ACHN (cell line): ENCODE measurements at places on chromosomes 1 and 21.

- peak; percentile 99 for DNase-seq
These were observed 382 bp upstream of the RASAL2 start for GRCh38 chr1:178093494-178093950.

DNA sequence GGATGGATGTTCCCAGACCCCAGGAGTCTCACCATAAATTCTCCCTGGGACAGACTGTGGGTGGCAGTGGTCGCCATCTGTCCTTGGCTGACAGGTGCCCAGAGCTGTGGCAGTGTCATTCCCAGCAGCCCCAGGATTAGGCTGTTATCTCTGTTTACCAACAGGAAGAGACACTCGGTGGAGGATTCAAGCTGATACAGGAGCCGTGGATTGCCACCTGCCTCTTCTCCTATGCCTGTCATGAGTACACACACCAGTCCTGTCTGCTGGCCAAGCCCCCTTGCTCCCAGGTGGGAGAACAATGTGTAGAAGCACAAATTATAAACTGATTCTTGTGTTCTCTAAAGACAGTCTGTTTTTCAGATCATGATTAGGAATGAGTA lies 152.6 kb downstream of the ETS2 start:
- no peak for DNase-seq

DNA sequence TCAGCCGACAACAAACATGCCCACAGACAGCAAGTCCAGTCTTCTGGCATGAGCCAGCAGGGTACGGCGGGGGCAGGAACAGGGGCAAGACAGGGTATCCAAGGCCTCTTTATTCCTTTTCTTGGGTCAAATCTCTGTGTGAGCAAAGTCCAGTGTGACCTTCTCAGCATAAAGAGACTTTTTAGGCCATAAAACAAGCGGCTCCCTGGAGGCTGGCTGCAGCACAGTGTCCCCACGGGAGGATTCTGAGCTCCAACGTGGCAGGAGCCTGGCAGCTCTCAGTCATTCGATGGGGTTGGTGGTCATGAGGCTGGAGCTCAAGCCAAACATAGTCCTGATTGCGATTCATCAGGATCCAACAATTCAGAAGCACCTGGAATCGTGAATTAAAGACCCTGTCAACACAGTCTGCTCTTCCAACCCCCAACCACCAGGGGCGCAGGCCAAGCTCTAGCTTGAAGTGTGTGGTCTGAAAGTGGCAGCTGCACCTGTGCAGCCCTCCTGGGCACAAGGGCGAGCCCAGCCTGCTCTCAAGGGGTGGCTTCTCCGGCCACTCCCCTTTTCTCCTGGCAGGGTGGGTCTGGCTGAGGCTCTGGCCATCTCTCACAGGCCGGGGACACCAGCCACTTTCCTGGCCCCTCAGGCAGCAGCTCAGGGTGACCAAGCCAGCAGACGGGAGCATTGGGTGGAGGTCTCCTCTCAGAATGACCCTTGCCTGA lies 62.1 kb downstream of the SLC66A1 start:
- no peak for DNase-seq

DNA sequence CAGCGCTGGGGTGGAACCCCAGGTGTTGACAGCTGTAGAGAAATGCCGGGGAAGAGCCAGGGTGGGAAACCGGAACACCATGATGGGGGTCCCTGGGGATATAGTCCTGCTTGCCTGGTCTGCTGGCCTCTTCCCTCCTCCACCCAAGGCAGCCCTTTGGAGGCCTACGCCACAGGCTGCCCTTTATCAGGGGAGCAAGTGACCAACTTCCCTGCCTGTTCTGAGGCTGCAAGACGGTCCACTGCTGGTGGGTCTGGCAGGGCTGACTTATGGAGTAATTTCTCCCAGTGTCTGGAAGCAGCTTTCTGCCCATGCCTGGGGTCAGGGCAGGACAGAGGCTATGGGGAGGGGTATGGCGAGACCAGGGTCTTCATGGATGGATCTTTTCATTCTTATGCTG lies 50.8 kb upstream of the EDN2 start:
- no peak for DNase-seq

GRCh38 chr1:2226525-2227345 lies 1.4 kb upstream of the SKI start:
- DNase-seq = no peak

GRCh38 chr1:41498804-41499203 lies 14.3 kb upstream of the EDN2 start:
- DNase-seq = peak; percentile 88

- DNase-seq = no peak
These were observed 1.6 kb upstream of the TRIM11 start for GRCh38 chr1:228408041-228408868.

GRCh38 chr1:229388897-229389580 lies 44.9 kb downstream of the ACTA1 start:
- no peak for DNase-seq

DNA sequence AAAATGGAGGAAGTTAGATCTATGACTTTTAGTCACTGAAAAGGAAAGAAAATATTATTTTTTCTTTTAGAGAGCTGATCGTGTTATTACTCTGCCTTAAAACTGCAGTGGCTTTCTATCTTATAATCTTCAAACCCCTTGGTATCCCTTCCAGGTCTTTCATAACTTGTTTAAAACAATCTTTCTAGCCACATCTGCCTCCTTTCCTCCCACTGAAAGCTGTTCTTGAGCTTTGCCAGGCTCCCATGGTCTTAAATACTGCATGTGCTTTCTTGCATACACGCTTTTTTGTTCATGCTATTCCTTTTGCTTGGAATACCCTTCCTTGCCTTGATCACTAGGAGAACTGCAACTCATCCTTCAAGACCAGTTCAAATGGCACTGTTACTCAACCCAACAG lies 65.9 kb upstream of the GADD45A start:
- DNase-seq = no peak

DNA sequence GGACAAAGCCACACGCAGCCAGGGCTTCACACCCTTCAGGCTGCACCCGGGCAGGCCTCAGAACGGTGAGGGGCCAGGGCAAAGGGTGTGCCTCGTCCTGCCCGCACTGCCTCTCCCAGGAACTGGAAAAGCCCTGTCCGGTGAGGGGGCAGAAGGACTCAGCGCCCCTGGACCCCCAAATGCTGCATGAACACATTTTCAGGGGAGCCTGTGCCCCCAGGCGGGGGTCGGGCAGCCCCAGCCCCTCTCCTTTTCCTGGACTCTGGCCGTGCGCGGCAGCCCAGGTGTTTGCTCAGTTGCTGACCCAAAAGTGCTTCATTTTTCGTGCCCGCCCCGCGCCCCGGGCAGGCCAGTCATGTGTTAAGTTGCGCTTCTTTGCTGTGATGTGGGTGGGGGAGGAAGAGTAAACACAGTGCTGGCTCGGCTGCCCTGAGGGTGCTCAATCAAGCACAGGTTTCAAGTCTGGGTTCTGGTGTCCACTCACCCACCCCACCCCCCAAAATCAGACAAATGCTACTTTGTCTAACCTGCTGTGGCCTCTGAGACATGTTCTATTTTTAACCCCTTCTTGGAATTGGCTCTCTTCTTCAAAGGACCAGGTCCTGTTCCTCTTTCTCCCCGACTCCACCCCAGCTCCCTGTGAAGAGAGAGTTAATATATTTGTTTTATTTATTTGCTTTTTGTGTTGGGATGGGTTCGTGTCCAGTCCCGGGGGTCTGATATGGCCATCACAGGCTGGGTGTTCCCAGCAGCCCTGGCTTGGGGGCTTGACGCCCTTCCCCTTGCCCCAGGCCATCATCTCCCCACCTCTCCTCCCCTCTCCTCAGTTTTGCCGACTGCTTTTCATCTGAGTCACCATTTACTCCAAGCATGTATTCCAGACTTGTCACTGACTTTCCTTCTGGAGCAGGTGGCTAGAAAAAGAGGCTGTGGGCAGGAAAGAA lies 8.1 kb downstream of the PSRC1 start:
- peak; percentile 61 for DNase-seq

DNA sequence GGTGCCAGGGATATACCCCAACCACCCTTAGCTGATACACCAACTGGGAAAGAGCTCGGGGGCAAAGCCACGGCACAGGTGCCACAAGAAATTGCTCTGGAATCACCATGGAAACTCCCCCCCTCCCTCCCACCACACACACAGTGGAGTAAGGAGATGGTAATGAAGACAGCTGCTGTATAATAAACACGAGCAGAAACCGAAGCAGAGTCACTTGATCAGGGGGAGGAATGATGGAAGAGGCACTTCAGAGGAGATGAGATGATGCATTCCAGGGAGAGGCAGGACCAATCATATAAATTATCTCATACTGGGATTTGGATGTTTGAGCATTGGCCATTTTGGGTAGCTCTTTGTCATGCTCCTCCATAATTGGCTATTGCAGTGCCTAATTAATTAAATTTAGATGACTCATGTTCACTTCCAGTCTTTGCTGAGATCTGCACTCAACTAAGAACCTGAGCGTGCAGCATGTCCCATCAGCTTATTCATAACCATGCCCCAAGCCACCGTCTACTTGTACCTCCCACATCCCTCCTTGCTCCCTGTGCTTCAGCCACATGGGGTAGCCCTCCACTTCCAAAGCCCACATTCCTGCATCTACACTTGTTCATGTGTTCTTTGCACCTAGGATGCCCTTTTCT lies 189.5 kb downstream of the ZSCAN20 start:
- no peak for DNase-seq

DNA sequence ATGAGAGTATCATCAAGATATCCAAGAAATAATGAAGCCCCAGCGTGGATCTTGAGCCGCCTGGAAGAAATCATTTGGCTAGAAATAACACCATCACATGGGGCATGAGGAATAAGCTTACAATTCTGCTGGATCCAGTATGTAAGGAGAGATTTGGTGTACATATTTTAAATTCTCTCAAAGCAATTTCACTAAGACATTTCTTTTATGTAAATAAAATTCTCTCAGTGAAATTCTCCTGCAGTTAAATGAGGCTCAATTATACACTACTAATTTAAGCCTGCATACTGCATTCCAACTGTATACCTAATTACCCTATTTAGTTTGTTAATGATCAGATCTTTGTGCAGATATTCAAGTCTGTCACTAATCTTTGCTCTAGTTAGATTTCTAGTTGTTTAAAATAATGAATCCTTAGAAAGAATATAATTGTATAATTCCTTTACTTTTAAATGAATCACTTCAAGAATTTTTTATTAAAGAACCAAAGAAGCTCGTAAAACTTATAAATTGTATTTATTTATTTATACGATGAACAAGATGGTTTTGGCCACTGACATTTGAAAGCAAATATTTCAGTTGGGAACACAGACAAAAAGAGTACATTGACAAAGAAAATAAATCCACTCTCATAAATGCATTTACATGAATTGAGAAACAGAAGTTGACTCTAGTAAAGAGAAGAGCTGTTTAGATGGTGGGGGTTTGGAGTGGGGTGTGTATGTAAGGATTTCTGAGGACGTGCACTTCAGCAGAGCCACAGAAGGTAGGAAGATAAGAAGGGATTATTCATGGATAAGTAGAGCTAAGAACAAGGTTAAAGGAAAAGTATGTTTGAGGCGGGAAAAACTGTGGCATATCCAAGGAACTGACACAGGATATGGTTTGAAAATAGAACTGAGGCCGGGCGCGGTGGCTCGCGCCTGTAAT lies 466.8 kb downstream of the DSCAM start:
- DNase-seq = no peak
